ENCODE measurements at places on chromosomes 3 and 15.

- no peak for DNase-seq
These were observed 14.6 kb downstream of the CYP19A1 start for GRCh38 chr15:51323749-51324148.

- DNase-seq = no peak
These were observed 29.6 kb downstream of the CX3CR1 start for GRCh38 chr3:39250116-39250747.

DNA sequence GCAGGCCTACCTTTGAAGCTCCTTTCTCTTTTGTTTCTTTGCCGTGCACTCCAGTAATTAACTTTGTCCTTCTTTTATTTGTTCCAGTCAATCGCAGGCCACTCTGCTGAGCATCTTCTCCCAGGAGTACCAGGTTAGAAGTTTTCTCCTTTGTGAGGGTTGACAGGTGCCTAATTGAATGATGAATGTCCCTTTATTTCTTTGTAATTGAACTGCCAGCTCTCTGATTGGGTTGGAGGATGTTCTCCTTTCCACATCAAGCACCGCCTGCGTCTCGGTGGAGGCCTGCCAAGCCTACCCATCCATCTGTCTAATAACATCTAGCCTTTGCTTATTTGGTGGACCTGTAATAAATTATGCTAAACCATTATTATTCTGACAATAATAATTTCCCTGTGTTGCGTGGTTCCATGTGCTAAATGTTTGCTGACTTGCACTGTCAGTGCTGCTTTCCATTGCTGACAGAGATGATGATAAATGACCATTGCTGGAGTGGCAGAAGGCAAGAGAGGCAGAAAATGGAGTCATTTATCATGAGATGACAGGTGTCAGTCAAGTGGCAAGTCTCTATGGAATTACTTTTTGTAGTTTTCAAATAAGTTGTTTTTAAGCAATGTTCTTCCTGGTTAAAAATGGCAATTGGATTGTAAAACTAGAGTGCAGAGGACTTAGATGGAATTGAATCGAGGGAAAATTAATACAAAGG, 64.9 kb downstream of the CDIN1 start:
- DNase-seq = no peak

GRCh38 chr3:24224666-24225384, 269.8 kb downstream of the THRB start:
- DNase-seq = no peak

DNA sequence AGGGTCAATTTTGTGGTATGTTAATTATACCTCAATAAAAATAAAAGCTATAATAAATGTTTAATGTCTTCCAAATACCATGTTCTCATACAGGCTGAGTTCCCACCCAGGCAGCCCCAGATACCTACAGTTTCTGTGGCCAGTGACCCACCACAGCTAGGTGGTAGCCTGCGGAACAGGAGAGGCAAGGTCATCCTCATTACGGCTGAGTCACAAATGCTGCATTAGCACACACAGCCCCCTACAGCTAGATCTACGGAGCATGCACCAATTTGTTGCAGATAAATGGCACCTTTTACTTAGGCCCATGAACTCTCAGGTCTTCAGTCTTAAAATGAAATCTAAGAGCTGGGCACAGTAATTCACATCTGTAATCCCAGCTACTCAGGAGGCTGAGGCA, 5.1 kb downstream of the SPATA12 start:
- DNase-seq = no peak

DNA sequence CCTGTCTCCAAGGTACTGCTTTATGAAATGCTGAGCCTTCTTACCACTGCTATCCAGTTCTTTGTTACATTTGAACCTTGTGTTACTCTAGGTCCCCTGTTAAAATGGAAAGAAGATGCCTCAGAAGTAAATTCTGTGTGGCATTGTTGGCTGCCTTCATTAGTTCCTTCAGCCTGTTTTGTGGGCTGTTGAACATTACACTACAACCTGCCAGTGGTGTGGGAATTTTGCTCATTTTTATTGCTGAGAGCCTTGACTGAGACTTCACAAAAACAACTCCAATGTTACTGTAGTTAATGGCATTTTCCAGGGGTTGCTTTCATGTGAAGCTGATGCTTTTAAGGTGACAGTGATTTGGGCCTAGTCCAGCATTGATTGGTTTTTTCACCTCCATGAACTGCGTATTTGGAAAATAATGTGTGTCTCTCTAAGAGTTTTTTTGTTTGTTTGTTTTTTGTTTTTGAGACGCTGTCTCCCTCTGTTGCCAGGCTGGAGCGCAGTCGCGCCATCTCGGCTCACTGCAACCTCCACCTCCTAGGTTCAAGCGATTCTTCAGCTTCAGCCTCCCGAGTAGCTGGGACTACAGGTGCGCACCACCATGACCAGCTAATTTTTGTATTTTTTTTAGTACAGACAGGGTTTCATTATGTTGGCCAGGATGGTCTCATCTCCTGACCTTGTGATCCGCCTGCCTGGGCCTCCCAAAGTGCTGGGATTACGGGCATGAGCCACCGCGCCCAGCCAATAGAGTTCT, 4.3 kb downstream of the MAPK6 start:
- DNase-seq = no peak

DNA sequence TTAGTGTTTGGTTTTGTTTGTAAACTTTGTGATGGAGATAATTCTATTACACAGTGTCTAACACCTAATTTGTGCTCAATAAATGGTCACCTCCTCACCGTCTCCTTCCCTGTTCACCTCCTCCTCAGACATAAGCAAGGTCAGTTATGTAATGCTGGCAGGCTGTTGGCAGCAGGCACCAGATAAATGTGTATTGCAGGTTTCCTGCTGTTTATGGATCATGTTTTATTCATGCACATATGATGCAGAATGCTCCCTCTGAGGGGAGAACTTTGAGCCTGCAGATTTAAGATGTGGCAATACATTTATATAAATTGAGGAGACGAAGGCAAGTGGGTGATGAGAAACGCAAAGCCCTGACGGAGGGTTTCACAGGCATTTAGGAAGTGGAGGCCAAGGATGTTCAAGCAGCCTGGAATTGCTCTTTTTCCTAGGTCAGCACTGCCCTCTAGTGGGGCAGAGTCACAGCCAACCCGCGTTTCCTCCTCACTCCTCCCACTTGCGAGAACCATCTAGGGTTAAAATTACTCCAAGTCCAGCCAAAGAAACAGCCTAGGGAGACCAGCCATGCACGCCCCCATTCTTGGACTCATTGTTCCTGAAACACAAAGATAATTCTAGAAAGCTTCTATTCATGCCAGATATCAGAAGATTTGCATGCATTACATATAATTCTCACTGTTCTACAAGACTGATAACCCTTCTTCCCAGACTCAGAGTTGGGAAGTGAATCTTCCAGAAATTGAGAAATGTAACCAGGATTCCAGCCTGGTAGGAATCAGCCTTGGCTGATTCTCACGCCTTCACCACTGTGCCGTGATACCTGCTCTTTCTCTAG, 228.7 kb downstream of the SLCO3A1 start:
- DNase-seq = no peak

DNA sequence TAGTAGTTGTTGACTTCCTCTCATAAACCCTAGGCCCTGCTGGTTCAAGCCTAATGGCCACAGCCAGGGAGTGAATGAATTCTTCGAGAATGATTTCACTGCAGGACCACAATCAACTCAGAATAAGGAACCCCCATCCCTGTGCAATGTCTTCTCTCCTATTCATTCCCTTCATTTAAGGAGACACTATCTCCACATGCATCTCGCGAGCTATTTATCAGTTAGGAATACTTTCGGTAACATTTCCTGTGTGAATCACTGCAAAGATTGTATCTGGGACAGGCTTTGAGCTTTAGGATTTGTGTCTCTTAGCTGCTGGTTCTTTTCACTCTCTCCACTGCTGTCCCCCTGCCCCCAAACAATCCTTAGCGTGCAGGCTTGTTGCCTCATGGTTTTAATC, 94.4 kb downstream of the MYLK start:
- DNase-seq = no peak

DNA sequence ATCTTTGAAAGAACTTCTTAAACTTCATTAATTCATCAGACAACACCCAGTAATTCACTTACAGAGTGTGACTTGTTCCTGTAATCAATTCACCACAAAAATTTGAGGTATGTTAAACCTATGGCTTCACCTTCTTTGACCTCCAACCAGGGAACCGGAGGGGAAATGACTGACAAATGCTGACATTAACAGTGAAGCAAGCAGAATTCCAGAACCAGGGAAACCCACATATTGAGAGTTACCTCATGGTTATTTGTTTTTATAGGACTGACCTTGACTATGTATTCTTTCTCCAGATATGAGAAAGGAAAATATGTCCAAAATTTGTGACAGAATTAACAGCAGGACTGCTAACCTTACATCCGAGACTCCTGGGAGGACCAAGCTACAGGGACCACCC, 2.7 kb downstream of the P3H2 start:
- no peak for DNase-seq

GRCh38 chr3:15384510-15385237, 42.7 kb downstream of the METTL6 start:
- no peak for DNase-seq

DNA sequence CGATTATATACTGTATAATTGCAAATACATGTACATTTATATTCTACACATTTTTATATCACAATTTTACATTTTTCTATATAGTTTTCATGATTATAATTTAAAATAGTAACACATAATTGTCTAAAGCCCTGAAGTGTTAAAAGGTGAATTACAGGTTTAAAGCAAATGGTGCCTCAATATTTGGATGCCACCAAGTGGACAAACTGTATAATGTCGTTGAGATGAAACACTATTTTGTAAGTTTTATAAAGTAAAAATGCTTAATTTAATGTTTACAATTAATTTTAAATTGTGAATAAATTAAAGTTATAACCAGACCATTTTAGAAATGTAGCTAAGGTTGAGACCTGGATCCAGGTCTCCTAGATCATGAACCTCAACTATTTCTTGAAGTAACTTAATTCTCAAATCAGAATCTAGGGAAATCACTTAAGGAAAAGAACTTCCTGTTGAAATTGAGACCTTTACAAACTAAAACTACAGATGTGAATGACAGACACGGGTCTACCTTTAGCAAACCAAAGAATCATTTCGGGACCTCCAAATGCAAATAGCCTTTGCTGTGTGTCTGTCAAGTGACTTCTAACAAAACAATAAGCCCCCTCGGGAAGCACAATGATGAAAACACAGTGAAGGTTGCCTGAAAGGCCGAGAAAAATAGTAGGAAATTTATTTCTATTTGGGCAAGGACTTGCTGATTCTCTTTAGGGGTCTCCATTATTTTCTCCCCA, 37.8 kb downstream of the EHHADH start:
- DNase-seq = no peak

DNA sequence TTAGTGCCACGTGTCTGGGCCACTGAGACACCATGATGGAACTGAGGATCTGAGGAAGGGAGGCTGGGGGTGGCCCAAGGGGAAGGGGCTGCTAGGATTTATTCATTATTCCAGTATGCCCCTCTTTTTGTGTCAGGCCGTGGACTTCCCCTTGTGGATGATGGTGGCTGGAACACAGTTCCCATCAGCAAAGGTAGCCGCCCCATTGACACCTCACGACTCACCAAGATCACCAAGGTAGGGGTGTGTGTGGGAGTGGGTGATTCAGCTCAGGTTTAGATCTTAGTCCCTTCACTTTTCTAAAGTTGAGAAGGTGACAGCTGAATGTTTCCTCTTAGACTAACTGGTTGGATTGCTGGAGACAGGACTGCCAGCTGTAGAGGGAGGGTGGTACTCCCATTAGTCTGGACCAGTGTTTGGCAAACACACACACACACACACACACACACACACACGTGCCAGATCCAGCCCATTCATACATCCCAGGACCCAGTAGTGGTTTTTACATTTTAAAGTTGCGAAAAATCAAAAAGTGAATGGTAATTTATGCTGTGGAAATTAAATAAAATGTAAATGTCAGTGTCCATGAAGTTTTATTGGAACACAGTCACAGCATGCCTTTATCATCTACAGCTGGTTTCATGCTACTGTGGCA, 11.4 kb downstream of the EIF4G1 start:
- no peak for DNase-seq

GRCh38 chr3:159882367-159882766, 106.3 kb upstream of the IL12A start:
- DNase-seq = no peak

GRCh38 chr3:111737047-111737705, 121.9 kb upstream of the PHLDB2 start:
- no peak for DNase-seq

DNA sequence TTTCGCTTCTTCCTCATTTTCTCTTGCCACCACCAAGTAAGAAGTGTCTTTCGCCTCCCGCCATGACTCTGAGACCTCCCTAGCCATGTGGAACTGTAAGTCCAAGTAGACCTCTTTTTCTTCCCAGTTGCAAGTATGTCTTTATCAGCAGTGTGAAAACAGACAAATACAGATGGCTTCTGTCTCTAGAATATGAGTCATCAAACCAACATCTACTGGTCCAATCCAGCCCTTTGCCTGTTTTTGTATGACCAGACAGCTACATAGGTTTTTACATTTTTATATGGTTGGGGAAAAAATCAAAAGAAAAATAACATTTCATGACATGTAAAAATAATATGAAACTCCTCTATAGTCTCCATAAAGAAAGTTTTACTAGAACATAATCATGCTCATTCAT, 118.7 kb upstream of the PTPRG start:
- no peak for DNase-seq

DNA sequence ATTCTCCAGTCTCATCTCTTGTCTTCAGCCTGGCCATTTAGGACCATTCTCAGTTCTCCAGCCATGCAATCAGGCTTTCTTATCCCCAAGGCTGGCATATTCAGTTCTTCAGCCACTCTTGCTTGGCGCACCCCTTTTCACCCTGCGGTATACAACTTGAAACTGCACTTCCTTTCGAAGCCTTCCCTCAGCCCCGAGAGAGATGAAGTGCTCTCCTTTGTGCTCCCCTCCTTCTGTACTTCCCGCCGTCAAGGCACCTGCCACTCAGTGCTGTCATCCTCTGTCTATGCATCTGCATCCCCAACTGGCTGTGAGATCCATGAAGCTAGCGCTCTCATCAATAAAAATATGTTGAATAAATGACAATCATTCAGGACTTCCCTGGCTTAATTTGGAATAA, 45.7 kb downstream of the MORC1 start:
- no peak for DNase-seq

DNA sequence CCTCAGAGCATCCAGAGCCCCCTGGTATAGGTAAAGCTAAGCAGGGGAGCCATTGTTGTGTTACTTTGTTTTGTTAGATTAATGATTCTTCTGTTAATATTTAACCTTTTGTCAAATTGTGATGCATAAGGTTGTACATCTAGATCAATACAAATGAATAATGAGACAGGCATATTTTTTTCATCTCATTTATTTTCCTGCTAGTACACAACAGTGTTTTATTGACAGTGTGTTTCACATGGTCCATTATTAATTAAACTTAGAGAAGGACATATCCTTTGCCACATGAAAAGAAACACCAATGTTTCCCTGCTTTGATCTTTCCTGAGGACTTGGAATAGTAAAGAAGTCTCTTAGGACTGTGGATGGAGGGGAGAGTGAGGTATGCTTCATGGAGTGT, 543.6 kb upstream of the CFAP20DC start:
- DNase-seq = no peak

All from stimulated activated naive CD4-positive, alpha-beta T cell (primary cell).